ENCODE measurements at places on chromosomes 5 and 9. TPM values are rescaled to one million over a fixed set of nuclear protein-coding genes. Genes with fewer than 3 reads are reported as not detected.
A peak's percentile ranks its signal among the peaks of the same experiment; 100 is the strongest.

DBH gene
- not detected for total RNA-seq

DNA sequence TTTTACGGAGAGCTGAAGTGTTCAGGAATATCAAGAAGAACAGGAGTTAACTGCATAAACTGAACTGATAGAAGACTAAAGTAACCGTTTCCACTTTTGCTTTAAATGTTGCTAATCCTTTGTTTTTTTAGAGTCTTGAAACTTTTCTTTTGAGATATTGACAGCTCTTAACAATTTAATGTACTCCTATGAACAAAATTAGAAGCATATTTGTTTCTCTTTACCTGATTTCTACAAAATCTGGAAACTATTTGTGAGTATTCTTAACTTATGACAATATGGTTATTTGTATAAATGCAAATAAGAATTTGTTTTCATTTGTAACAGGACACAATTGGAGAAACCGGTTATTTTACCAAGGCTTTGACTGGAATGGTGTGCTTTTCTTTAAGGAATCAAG, 89.5 kb upstream of the FAM120A start:
- DNase-seq = no peak
- H3K4me1 ChIP-seq = no peaks in the 10 kb centered on the region
- H3K4me3 ChIP-seq = no peak overlapping the region

DNA sequence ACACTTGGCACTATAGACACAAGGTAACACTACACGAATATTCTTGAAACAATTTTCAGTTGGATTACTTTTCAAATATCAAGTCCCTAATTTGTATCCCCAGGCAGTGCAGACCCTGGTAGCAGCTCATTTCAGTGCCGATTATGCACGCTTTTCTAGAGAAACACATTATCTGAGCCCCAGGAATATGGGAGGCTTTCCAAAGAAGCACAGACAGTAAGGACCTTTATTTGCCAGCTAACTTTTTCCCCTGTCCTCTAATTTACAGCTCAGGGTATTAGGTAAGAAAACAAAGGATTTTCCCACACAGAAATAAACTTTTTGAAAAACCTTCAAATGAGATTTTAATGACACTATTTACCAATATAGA, 852.3 kb upstream of the DMAC1 start:
- no peaks in the 10 kb centered on the region for H3K27me3 ChIP-seq
- no peaks in the 10 kb centered on the region for H3K4me1 ChIP-seq
- no peak overlapping the region for H3K27ac ChIP-seq
- H3K4me3 ChIP-seq = no peak overlapping the region
- H3K36me3 ChIP-seq = no peaks in the 10 kb centered on the region

- DNase-seq = no peak
- no peaks in the 10 kb centered on the region for H3K36me3 ChIP-seq
- H3K27ac ChIP-seq = no peak overlapping the region
- H3K27me3 ChIP-seq = no peaks in the 10 kb centered on the region
Measured at GRCh38 chr5:175223291-175223690, 220.7 kb downstream of the DRD1 start.

DNA sequence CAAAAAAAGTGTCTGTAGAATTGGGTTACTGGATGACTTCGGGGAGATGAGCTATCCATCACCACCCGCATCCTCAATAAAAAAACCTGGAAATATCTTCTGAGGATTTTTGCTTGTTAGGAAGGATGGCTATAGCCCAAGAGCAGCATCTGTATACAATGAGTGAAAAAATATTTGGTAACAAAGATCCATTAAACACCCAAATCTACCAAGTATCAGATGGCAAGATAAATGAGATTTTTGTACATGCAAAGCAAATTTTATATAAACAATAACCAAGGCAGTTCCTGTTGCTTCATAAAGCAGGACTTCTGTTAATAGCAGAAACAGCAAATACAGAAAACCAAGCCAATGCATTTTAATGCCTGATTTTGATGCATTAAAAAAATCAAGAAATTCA, 166.6 kb downstream of the SLC28A3 start:
- no peak for DNase-seq
- no peaks in the 10 kb centered on the region for H3K36me3 ChIP-seq
- H3K27ac ChIP-seq = no peak overlapping the region

DNA sequence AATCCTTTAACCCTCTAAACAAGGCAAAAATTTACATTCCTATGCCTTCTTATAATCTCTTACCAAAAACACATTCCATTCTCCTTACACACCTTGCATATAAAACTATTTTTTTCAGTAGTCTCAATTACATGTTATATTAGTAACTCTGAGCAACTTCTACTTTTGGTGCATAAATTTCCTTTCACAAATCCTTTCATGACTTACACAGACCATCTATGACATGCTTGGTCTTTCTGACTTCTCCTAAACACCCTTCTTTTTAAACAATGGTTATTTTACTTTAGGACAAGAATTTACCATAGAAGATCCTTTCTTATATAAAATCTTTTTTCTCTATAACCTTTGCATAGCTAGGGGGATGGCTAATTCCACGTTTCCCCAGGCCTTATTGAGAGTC, 208.0 kb upstream of the ARRDC3 start:
- H3K4me1 ChIP-seq = no peaks in the 10 kb centered on the region
- no peak overlapping the region for H3K4me3 ChIP-seq
- no peaks in the 10 kb centered on the region for H3K27me3 ChIP-seq
- no peak for DNase-seq
- no peak overlapping the region for H3K27ac ChIP-seq
- no peaks in the 10 kb centered on the region for H3K36me3 ChIP-seq

SH3TC2 gene
- 0.71 TPM for total RNA-seq

DNA sequence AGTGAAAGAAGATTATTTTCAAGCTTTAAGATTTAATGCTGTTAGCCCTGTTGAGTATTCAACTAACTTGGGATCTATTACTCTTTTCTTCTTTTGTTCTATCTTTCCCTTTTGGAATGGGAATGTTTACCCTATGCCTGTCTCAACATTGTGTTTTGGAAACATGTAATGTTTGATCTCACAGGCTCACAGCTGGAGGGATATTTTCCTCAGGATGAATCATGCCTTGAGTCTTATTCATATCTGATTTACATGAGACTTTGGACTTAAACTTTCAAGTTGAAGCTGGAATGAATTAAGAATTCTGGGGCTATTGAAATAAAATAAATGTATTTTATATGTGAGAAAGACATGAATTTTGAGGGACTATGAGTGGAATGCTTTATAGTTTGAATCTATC, 607.8 kb upstream of the PTGER4 start:
- no peaks in the 10 kb centered on the region for H3K4me1 ChIP-seq
- no peak overlapping the region for H3K27ac ChIP-seq
- H3K4me3 ChIP-seq = no peak overlapping the region
- no peaks in the 10 kb centered on the region for H3K27me3 ChIP-seq

DNA sequence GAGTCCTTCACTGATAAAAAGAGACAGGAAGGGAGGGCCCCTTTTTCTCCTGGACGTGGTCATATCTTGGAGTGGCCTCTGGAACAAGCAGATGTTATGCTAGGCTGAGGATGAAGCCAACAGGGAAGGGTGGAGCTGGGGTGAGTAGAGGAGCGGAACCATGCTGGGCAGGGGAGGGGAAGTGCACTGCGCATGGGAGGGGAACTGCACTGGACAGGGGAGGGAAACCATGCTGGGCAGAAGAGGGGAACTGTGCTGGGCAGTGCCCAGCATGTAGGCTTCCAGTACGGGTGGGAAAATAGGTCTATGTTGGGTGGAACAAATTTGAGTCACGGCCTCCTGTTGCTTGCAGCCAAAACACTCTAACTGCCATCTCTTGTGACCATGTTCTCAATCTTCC, 19.3 kb upstream of the IRX4 start:
- H3K27me3 ChIP-seq = peaks cover 2% of the 10 kb centered on the region
- no peak for DNase-seq
- no peak overlapping the region for H3K4me3 ChIP-seq
- H3K36me3 ChIP-seq = no peaks in the 10 kb centered on the region
- H3K4me1 ChIP-seq = no peaks in the 10 kb centered on the region
- no peak overlapping the region for H3K27ac ChIP-seq

GRCh38 chr5:118723021-118723338, 265.4 kb downstream of the DTWD2 start:
- H3K4me3 ChIP-seq = no peak overlapping the region
- no peak for DNase-seq
- H3K27ac ChIP-seq = no peak overlapping the region
- no peaks in the 10 kb centered on the region for H3K4me1 ChIP-seq
- no peaks in the 10 kb centered on the region for H3K27me3 ChIP-seq

GRCh38 chr5:32195265-32195664, 21.1 kb upstream of the GOLPH3 start:
- peaks cover 11% of the 10 kb centered on the region for H3K4me1 ChIP-seq
- H3K36me3 ChIP-seq = no peaks in the 10 kb centered on the region
- no peak overlapping the region for H3K27ac ChIP-seq
- H3K27me3 ChIP-seq = no peaks in the 10 kb centered on the region

DNA sequence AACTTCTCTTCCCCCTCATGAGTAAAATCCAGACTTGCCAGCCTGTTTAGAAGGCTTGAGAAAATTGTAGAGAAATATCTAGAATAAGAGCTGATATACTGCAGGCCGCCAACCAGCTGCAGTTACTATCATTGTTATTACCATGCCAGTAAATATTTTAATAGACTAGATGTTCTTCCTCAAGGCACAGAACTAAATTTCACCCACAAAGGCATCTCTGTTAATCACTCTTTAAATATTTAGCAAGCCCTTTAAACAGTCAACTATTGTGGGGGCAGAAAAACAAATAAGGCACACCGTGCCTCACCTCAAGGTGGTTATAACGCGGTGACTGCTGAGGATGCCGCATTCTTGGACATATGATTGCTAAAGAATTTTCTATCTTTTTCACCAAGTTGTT, 147.0 kb downstream of the SPOCK1 start:
- H3K4me3 ChIP-seq = no peak overlapping the region
- DNase-seq = no peak
- no peak overlapping the region for H3K27ac ChIP-seq

DNA sequence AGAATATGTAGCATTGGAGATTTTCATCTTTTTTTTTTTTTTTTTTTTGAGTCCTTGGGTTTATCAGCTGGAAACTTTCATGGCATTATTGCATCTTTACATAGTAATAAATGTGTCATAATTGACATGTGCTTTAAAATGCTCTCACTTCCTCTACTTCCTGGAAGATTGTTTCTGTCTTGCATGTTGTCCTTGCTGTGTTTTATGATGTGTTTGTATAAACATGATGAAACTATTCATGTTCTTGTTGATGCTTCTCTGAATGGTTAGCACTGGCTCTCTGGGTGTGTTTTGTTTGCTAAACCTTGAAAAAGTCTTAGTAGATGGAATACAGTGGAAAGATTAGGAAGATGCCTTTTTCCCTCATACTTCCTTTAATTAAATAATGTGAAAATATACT, 87.9 kb downstream of the IQGAP2 start:
- no peak overlapping the region for H3K27ac ChIP-seq
- H3K4me3 ChIP-seq = no peak overlapping the region
- no peaks in the 10 kb centered on the region for H3K36me3 ChIP-seq
- DNase-seq = no peak
- H3K27me3 ChIP-seq = no peaks in the 10 kb centered on the region

DNA sequence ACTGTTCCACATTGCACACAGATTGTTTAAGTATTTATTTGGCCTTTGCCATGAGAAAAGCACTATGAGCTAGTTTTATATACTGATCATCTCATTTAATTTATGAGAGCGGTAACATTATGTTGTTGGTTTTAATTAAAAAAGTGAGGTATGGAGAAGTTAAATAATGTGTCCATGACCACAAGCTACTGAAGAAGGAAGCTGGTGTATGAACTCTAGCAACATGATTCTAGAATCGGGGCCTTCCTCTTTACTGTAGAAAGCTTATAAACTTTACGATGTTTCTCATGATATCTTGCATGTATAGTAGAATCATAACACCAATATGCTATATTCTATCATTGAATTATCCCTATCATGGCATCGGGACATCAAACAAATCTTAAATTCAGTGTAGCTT, 52.9 kb upstream of the CDH18 start:
- H3K4me1 ChIP-seq = no peaks in the 10 kb centered on the region
- no peaks in the 10 kb centered on the region for H3K27me3 ChIP-seq
- H3K4me3 ChIP-seq = no peak overlapping the region
- H3K36me3 ChIP-seq = no peaks in the 10 kb centered on the region

OR2K2 gene
- not detected for total RNA-seq

DNA sequence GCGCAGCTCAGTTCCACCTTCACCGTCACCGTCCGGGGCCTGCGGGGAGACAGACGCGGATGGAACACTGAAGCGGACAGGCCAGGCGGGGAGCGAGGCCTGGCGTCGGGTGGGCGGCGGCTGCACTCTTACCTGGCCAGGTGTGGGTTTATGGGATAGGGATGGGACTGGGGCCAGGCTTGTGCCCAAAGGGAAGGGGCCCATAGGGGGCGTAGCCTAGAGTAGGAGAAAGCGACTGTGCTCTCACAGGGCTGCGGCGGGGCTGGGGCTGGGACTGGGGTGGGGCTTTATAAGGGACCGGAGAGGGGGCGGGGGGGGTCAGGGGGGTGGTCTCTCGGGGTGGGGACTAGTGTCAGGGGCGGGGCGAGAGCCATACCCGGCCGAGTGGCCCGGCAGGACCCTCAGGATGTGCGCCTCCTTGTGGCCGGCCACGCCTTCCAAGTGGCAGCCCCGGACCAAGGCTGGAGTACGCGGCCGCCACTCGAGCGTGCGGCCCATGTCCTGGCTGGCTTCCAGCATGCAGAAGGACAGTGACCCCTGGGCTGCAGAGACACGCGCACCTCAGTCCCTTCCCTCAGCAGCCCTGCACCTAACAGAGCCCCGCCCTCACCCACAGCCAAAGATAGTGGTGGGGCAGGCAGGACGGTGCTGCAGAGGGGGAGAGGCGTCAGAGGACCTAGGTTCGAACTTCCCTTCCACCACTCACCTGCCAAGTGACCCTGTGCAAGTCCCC, 22.8 kb downstream of the FPGS start:
- H3K4me1 ChIP-seq = peaks cover 37% of the 10 kb centered on the region
- H3K36me3 ChIP-seq = no peaks in the 10 kb centered on the region
- no peaks in the 10 kb centered on the region for H3K27me3 ChIP-seq
- H3K27ac ChIP-seq = no peak overlapping the region
- no peak overlapping the region for H3K4me3 ChIP-seq

DNA sequence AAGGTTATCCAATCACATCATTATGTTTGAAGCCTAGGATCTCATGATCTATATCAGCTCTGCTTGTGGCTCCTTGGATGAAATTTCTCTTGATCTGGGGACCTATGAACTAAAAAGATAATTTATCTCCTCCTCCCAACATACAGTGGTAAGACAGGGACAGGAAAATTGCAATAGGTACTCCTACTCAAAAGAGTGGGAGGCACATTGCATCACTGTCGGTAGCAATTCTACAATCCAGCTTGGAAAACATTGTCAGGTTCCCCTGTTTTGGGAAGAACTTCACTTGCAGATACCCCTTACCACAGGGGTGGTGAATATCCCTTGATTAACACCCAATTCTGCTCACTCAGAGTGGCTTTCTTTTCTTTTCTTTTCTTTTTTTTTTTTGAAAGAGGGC, 107.7 kb downstream of the HSPA4 start:
- H3K27ac ChIP-seq = no peak overlapping the region
- no peaks in the 10 kb centered on the region for H3K36me3 ChIP-seq
- H3K27me3 ChIP-seq = peaks cover 5% of the 10 kb centered on the region
- no peaks in the 10 kb centered on the region for H3K4me1 ChIP-seq
- DNase-seq = no peak

DMRTA1 gene
- total RNA-seq = 0.07 TPM

- no peaks in the 10 kb centered on the region for H3K27me3 ChIP-seq
- H3K4me3 ChIP-seq = no peak overlapping the region
- H3K4me1 ChIP-seq = no peaks in the 10 kb centered on the region
- H3K27ac ChIP-seq = no peak overlapping the region
Measured at GRCh38 chr9:28396058-28396457, 822.8 kb upstream of the C9orf72 start.

- H3K27ac ChIP-seq = no peak overlapping the region
- DNase-seq = peak; percentile 62
- no peak overlapping the region for H3K4me3 ChIP-seq
Measured at GRCh38 chr5:64900618-64901017, 131.9 kb downstream of the CWC27 start.
